ENCODE measurements at places on chromosomes 5 and 9.

- peak; percentile 37 for DNase-seq
Measured at GRCh38 chr9:34380511-34381315, 4.0 kb upstream of the MYORG start.

DNA sequence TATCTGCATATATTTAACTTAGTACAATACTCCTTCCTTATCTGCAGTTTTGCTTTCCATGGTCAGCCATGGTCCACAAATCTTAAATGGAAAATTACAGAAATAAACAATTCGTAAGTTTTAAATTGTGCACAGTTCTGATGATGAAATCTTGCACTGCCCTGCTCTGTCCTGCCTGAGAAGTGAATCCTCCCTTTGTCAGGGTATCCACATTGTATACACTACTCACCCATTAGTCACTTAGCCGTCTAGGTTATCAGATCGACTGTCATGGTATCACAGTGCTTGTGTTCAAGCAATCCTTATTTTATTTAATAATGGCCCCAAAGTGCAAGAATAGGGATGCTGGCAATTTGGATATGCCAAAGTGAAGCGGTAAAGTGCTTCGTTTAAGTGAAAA lies 8.3 kb upstream of the YTHDC2 start:
- DNase-seq, result peak; percentile 49

DNA sequence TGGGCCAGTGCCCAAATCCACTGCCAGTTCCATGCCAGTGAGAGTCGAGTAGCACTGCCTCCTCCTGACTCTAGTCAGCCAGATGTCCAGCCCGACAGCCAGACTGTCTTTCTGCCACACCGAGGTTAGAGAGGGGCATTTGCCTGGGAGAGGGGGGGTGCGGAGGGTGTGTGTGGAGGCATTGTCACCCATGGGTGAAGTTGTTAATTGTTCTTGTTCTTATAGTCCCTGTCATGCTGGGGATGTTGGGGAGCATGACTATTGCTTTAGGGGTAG lies 1.1 kb downstream of the RGP1 start:
- no peak for DNase-seq

DNA sequence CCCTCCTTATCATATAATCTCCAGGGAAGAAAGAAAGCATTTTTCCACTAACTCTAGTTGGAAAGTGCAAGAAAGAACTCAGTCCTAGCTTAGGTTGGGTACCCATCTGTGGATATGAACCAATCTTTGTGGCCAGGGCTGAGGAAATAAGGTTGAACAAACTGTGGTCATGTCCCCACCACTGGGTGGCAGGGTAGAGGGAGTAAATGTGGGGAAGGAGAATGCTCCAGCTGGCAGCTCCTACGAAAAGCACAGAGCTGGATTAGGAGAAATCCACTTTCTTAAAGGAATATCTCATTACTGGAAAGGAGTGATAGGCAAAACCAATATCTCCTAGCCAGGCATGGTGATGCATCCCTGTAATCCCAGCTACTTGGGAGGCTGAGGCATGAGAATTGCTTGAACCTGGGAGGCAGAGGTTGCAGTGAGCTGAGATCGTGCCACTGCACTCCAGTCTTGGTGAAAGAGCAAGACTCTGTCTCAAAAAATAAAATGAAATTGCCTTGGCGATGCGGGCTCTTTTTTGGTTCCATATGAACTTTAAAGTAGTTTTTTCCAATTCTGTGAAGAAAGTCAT lies 175.1 kb downstream of the CCDC192 start:
- peak; percentile 54 for DNase-seq

DNA sequence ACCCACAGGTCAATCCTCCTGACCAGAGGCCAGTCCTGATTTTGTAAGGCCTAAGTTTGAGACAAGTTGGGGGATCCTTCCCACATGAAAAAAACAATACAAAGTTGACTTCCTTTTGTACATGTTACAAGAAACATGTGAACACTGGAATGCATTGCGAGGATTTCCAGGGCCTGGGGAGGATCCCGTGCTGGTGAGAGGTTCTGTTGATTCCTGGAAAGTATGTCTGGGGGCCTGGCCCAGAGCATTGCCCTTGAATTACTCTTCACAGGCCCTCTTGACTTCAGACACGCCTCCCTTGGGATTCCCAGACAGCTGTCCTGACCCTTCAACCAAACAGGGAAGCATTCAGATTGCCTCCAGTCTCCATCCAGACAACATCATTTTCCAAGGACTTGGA lies 234.2 kb upstream of the IRX2 start:
- no peak for DNase-seq

DNA sequence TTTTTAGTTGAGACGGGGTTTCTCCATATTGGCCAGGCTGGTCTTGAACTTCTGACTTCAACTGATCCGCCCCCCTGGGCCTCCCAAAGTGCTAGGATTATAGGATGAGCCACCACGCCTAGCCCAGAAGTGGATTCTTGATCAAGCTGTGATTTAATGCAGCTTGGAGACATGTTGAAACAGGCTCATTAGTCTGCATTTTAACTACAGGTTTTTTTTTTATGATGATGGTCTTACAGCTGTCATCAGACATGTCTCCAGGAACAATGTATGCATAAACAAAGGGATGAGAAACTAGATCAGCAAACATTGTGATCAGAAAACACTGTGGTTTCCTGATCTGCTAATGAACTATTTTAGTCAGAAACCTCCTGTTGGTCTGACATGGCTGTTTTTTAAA lies 30.0 kb upstream of the PLPP1 start:
- DNase-seq, result no peak

- DNase-seq, result no peak
Measured at GRCh38 chr9:119175581-119175980, 193.7 kb downstream of the BRINP1 start.

GRCh38 chr5:105230516-105231157 lies 1668.0 kb upstream of the NUDT12 start:
- no peak for DNase-seq

DNA sequence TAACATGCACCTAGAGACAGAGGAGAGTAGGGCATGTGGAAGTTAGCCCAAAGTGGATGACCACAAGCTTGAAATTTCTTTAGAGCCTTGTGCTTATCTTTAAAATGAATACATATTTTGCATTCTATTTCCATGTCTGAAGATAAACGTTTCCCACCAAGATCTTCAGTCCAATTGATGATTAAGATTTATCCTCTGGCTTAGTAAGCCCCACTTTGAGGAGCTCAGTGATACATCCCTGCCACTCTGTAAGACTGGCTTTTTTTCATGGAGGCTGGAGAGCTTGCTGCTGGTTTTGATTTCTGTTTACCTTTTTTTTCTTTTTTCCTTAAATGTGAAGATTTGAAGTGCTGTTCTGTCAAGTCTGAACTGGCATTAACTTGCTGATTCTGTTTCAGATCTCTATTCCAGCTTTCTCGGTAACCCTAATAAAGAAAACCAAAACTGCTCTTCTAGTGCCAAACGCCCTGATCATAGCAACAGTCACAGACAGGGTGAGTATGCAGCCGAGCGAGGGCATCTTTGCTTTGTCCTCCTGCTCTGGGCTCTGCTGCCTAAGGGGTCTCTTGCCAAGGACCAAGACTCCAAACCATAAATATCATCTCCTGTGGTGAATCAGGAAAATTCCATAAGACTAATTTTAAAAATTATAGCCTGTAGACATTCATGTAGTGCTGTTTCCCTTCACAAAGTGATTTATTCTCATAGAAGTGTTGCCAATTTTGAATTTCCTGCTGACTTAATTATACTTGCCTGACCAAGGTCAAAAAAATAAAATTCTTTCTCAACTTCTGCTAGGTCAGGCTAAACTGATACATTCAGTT lies 54.3 kb downstream of the GRAMD2B start:
- no peak for DNase-seq

- no peak for DNase-seq
Measured at GRCh38 chr9:69571032-69571431, 101.1 kb downstream of the APBA1 start.

- DNase-seq, result no peak
Measured at GRCh38 chr9:95125652-95126051, 191.9 kb downstream of the FANCC start.

DNA sequence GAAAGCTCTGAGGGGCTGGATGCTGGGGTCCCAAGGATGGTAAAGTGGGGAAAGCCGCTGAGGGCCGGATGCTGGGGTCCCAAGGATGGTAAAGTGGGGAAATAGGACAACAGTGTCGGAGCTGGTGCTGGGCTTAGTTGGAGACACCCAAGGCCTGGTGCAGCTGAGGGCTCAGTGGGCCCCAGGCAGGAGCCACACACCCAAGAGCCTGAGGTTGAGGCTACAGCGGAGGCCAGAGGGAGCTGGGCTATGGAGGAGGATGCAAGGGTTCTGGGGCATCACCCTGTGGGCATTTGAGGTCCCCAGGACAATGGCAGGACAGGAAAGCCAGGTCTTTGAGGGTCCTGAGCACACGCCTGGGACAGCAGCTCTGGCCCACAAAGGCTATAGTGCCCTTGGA lies 19.1 kb upstream of the SLC9A3 start:
- no peak for DNase-seq

DNA sequence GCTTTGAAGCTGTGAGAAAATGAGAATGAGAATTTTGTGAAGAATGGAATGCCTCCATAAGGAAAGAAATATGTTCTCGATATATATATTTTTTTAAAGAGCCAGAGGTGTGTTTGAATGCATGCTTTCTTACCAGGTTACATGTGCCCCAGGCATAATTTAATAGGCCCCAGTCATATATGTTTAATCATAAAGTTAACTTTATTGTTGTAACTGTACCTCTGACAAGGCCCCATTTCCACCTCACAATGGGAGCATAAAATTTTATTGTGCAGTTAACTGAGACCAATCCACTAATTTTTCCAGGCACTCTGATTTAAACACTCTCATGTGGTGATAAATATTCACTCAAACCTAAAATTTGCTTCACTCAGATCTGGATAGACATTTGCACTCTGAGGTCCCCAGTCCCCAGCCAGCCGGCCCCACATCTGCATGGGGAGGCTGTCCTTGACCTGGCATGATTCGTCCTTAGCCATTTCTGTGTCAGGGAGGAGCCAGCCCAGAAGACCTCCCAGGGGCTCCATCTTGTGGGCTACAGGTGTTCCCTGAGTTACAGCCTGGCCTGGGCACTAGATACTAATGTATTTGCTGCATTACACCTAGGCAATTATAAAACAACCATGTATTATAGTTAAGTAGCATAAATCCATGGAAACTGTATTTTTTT lies 245.8 kb downstream of the MTRR start:
- no peak for DNase-seq

DNA sequence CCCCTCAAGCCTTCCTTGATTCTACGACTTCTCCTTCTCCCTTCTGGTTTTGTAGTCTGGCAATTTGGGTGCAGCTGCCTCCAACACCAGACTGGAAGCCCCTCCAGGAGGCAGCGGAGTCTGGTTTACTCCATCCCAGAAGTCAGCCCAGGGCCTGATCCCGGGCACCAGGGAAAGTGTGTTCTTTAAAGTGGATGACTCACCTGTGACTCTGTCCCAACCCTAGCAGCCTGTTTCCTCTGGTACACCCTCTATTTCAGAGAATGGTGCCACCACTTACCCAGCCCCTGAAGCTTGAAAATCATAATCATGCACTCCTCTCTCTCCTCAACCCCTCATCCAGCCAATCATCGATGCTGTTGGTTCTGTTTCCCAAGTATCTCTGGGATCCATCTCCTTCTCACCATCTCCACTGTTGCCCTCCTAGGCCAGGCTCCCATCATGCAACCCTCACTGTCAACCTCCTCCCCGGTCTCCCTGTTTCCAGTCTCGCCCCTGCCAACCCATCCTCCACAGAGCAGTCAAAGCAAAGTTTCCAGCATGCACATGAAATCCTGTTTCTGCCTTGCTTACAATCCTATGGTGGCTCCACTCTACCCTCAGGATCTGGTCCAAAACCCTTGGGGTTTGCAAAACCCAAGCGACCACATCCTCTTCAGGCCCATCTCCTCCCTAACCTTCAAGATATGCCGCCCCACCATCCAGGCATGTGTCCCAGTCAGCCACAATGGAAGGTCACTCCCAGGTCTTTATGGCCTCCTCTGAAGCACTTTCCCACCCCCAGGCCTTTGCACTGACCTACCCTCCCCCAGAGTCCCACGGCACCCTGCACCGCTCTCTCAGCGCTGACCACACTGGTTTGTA lies 10.5 kb downstream of the LHX6 start:
- DNase-seq, result no peak

- DNase-seq, result no peak
Measured at GRCh38 chr9:136057236-136058081, 37.6 kb downstream of the NACC2 start.

DNA sequence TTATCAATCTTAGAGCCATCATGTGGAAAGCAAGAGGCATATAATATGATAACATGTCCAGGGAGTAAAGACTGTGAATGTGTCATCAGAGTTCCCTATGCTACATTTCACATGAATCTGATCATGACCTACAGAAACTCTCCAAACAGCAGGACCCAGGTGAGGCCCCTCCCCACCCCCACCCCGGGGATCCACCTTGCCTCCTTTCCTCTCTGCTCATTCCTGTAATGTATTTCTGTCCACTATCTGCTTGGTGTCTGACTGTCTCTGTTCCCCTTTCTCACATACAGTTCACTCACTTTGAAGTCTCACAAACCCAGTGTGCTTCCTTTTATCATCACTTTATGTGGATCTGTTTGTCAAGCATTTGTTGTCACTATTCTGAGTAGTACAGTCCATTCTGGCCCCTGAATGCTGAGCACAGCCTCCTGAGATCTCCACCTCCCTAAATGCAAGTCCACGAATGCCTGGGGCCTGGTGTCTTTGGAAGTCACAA lies 76.4 kb upstream of the SMARCA2 start:
- no peak for DNase-seq

DNA sequence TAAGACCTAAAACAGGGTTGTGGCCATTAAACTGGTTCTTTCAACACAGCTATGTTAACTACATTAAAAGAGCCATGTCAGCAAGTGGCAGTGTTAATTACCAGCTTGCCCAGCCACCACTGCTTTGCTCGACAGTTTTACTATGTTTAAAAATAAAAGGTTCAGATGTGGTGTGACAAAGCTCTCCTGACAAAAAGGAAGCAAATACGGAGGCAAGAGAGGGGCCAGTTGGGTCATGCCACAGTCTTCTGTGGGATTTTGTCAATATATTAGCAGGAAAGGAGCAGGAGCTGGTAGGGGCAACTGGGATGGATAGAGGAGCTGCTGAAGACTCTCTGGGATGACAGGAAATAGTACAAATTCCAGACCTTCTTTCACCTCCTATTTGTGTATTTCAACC lies 113.5 kb upstream of the PCA3 start:
- DNase-seq, result no peak

GRCh38 chr5:33785571-33785970 lies 106.2 kb downstream of the ADAMTS12 start:
- DNase-seq, result no peak

DNA sequence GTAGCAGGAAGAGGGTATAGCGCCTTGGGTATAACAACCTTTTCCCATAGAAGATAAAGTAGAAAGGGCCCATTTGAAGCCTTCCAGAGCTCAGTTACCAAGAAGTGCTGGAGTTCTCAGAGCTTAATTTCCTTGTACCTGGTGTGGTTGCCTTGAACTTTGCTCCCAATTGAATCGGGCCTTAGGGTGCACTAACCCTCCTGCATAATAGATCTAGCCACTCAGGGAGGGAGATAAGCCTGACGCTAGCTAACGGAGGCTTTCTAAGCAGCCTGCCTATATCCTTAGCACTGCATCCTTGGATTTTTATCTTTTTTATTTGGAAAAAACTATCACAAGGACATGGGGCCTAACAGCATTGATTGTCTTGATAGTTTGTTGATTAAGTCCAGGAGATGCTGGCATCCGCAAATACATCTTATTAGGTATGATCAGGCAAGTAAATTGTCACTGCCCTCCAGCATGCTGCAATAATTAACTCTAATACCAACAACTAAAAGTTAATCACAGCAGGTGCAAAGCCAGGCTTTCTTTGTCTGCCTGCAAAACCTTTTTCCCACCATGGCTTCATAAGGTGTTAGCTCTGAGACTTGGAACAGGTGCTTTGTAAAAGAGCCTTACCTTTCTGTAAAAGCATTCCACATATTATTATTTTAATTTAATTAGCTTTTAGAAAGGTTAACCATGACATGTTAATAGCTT lies 199.4 kb downstream of the SREK1 start:
- DNase-seq, result no peak
